ENCODE measurements at places on chromosomes 3 and 15.

- no peak for DNase-seq
These were observed 21.2 kb downstream of the GABRA5 start for GRCh38 chr15:26887926-26888666.

- DNase-seq: no peak
These were observed 279.3 kb upstream of the LRRFIP2 start for GRCh38 chr3:37453393-37454389.

DNA sequence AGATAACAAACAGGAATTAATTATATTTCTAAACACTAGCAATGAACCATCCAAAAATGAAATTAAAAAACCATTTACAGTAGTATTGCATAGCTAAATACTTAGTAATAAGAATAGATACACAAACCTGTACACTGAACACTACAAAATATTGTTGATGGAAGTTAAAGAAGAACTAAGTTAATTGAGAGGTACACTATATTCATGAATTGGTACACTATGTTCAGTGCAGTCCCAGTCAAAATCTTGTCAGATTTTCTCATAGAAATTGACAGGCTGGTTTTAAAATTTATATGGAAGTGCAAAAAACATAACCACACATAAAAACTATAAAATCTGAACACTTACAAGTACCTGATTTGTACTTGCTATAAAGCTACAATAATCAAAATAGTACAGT is 24.4 kb downstream of the PIK3CA start:
- DNase-seq: no peak

- no peak for DNase-seq
These were observed 234.8 kb downstream of the NR2F2 start for GRCh38 chr15:96565266-96565665.

All from activated naive CD8-positive, alpha-beta T cell treated with anti-CD3 and anti-CD28 coated beads, Interleukin-2, amount 50 U/mL, for 16 hours (primary cell).